ENCODE measurements at places on chromosomes 5 and 9. TPM values are rescaled to one million over a fixed set of nuclear protein-coding genes. Genes with fewer than 3 reads are reported as not detected.

- H3K27ac ChIP-seq = no peak overlapping the region
- no peaks in the 10 kb centered on the region for H3K4me1 ChIP-seq
- no peak for DNase-seq
- no peaks in the 10 kb centered on the region for H3K36me3 ChIP-seq
- no peaks in the 10 kb centered on the region for H3K27me3 ChIP-seq
- no peak overlapping the region for H3K4me3 ChIP-seq
Observed at GRCh38 chr5:147731431-147732290, 50.9 kb downstream of the JAKMIP2 start.

DNA sequence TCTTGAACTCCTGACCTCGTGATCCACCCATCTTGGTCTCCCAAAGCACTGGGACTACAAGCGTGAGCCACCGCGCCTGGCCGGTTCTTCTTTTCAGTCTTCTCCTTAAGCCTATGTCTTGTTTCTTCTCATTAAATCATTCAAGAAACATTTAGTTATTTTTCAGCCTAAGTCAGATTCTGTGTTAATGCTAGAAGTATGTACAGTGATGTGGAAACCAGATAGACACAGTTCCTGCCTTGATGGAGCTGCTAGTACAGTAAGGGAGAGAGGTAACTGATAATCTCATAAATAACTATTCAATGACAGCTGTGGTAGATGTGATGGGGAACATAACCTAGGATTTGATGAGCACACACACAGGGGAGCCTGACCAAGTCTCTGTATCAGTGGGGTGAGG is 46.3 kb upstream of the NR3C1 start:
- no peaks in the 10 kb centered on the region for H3K36me3 ChIP-seq
- H3K27ac ChIP-seq = no peak overlapping the region
- H3K4me3 ChIP-seq = no peak overlapping the region
- no peaks in the 10 kb centered on the region for H3K4me1 ChIP-seq
- no peak for DNase-seq
- no peaks in the 10 kb centered on the region for H3K27me3 ChIP-seq

DNA sequence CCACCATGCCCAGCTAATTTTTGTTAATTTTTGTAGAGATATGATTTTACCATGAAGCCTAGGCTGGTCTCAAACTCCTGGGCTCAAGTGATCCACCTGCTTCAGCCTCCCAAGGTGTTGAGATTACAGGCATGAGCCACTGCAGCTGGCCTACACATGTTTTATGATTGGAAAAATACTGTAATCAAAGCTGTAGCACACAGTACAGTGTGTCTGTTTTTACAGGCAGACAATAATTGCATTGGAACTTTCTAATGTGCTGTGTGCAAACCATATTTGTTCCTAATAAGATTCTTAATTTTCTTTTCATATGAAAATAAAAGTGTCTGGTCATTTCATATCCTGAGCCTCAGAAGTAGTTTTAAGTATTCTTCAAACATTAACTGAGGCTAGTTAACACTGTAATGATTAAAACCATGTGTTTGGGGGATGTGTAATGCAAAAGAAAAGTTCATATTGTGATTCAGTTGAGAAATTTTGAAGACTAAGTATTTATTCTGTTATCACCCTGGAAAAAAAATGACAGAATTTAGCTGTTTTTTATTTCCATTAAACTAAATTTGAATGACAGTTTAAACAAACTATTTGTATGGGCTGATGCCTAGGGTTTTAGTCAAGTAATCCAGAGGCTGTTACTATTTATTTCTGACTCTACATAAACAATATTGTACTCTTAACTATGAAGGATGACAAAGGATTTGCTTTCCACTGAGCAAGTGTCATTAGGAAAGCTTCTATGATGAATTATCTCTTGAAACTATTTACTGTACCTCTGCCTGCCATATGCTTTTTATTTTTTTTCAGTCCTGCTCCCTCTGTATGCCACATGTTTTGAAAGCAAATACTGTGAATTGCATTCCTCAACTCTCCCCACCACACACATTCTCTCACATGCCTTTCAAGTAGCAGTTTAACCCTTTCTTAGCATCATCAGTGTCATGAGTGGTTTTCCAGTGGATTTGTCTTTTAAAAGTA is 111.5 kb downstream of the MTREX start:
- H3K27me3 ChIP-seq = no peaks in the 10 kb centered on the region
- H3K4me3 ChIP-seq = no peak overlapping the region

GRCh38 chr9:88005240-88005639 is 30.9 kb upstream of the CDK20 start:
- no peak for DNase-seq
- H3K27ac ChIP-seq = no peak overlapping the region
- no peaks in the 10 kb centered on the region for H3K27me3 ChIP-seq
- H3K4me3 ChIP-seq = no peak overlapping the region
- H3K36me3 ChIP-seq = no peaks in the 10 kb centered on the region

DNA sequence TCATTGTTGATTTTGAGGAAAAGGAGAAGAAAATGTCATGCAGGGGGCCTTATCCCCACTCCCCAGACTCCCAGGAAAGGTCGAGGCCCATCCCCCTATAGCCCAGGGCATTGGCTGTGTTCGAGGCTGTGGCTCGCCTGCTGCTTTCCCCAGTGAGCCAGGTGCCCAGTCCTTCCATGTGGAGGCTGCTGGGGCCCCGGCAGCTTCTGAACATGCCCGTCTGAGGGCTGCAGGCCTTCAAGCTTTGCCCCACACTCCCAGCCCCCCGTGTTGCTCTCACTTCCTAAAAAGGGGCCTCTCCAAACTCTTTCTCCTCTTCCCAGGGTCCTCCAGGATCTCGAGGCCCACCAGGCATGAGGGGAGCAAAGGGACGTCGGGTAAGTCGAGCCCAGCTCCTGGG is 64.7 kb upstream of the ORM1 start:
- H3K4me1 ChIP-seq = no peaks in the 10 kb centered on the region
- no peak overlapping the region for H3K4me3 ChIP-seq
- H3K27me3 ChIP-seq = no peaks in the 10 kb centered on the region
- H3K36me3 ChIP-seq = peaks cover 2% of the 10 kb centered on the region
- no peak overlapping the region for H3K27ac ChIP-seq

DNA sequence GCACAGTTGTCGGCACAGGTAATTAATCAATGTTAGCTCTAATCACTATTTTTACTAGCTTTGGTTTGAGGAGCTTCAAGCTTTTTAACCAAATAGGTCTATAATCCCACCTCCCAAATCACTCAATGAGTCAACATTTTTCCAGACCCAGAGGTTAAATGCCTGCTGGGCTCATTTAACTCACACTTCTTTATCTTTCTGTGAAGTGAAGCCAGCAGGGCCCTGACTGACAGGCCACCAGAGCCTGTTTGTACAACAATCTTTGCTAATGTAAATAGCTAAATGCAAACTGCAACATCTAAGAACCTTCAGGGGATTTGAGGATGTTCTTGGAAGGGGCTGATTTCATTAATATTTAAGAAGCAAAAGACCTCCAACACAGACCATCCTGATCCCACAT is 98.4 kb upstream of the NREP start:
- H3K4me3 ChIP-seq = no peak overlapping the region
- no peak for DNase-seq
- no peak overlapping the region for H3K27ac ChIP-seq
- peaks cover 9% of the 10 kb centered on the region for H3K4me1 ChIP-seq
- H3K36me3 ChIP-seq = no peaks in the 10 kb centered on the region

- no peak overlapping the region for H3K27ac ChIP-seq
- no peak for DNase-seq
- no peaks in the 10 kb centered on the region for H3K27me3 ChIP-seq
Observed at GRCh38 chr9:110179734-110180133, 28.2 kb downstream of the C9orf152 start.

The ARAP3 gene
- 16.2 TPM for total RNA-seq

The AJM1 gene
- total RNA-seq = 9.2 TPM

The PCDHB9 gene
- total RNA-seq = 9.6 TPM

The TBCA gene
- total RNA-seq = 70.0 TPM

The DDX4 gene
- not detected for total RNA-seq

The C9 gene
- not detected for total RNA-seq

Measured in thoracic aorta (tissue), 2 donors.